ENCODE measurements at places on chromosomes 1 and 21.

GRCh38 chr1:233606813-233607212, 7.1 kb upstream of the KCNK1 start:
- no peak for DNase-seq

- DNase-seq = no peak
These were observed 5.0 kb downstream of the C1orf226 start for GRCh38 chr1:162386292-162387225.

GRCh38 chr1:179474713-179475112, 101.0 kb downstream of the NPHS2 start:
- DNase-seq = no peak

GRCh38 chr21:41098076-41098475, 69.9 kb upstream of the BACE2 start:
- no peak for DNase-seq

GRCh38 chr1:176994931-176995596, 169.4 kb downstream of the ASTN1 start:
- no peak for DNase-seq

GRCh38 chr1:14238472-14239307, 359.8 kb upstream of the KAZN start:
- DNase-seq = no peak

- no peak for DNase-seq
These were observed 385.6 kb downstream of the PTPRU start for GRCh38 chr1:29621826-29622435.

GRCh38 chr21:14438211-14438610, 55.3 kb upstream of the HSPA13 start:
- no peak for DNase-seq

DNA sequence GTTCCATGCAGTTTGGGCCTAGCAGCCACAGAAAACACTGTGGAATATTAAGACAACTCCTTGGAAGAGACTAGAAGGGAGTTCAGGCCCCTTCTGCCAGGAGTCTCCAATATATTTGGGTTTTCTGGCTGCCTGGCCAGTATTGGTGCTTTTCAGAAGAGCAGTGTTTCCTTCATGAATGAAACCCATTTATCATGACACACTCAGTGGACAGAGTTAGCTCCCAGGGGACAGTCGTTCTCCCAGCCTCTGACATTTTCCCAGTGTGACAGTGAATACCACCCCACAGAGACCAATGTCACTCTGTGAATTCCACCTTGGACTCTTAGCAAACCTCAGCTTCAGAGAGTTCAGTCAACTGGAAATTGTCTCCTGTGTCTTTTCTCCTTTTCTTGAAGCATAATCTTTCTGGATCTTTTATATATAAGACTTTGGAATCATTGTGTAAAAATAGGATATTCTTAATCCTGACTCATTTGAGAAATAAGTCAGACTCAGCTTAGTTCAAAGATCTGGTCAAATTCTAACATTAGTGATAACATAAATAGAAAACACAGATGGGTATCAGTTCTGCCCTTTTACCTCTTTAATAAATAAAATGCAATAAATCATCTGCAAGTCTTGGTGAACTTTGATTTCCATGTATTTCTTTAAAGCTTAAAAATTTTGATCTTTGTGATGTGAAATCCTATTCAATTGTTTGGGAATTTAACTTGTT, 40.4 kb downstream of the GNG12 start:
- DNase-seq = no peak

- no peak for DNase-seq
These were observed 48.6 kb downstream of the ACOT7 start for GRCh38 chr1:6345009-6345408.

GRCh38 chr1:61323681-61324328, 241.4 kb downstream of the NFIA start:
- DNase-seq = no peak

GRCh38 chr1:227906550-227907071, 41.1 kb downstream of the WNT9A start:
- no peak for DNase-seq

DNA sequence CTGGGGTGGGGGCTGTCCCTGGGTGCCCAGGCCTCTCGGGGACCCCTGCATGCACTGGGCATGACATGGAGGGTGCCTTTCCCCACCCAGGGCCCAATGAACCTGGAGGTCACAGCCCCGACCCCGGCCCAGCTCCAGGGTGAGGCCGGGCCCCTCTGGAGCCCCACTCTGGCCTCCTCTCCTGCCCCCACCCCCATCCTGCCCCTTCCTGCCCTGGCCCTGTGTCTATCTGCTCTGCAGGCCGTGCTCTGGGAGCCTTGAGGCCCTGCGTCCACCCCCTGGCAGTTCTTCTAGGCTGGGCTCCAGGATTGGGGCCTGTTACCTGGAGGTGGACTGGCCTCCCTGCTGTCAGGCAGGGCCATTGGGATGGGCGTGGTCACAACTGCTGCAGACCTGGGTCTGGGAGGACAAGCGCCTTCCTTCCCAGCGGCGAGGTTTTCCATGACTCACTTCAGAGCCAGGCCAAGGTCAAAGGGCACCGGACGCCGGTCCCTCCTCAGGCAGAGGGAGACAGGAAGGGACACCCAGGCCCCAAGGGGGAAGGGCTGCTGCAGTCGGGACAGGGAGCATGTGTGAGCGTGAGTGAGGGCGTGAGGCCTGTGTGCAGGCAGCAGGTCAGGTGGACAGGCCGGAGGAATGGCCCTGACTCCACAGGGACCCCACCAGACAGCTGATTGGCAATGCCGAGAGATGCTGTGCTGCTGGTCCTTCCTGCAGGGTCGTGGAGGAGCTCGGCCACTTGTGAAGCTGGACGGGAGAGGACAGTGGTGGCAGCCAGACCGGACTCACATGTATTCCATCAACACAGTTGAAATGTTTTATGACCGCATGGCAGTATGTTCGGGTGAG, 31.1 kb upstream of the POFUT2 start:
- no peak for DNase-seq

DNA sequence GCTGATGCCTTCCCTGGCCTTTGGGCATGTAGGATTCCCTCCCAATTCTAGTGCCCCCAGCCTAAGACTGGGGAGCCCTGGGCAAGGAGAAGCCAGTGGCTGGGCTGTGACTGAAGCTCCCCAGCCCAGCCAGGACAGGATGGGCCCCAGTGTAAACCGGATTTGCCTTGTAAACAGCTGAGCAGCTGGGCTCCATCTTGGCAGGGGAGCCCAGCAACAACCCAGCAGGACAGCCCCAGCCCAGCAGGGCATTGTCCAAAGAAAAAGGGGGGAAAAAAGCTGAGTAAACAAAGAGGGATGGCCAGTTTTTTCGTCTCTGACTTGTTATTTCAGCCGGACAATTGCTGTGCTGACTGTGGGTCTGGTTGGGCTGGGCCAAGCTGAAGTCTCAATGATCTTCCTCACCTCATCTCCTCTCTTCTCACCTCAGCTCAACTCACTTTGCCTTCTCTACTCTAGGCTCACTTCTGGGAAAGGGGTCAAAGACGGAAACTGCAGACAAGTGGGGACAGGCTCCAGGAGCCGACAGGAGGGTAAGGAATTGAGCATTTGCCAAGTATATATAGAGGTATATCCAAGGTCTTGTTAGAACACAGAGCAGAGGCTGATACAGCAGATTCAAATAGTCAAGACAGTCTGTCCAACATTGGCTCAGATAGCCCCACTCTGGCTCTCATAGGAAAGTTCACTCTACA, 97.7 kb downstream of the TMEM53 start:
- no peak for DNase-seq

- no peak for DNase-seq
These were observed 29.9 kb upstream of the ERRFI1 start for GRCh38 chr1:8055973-8056372.

GRCh38 chr1:160953030-160953429, 1.6 kb downstream of the ITLN2 start:
- DNase-seq = no peak

GRCh38 chr1:18108299-18109057, 880 bp downstream of the IGSF21 start:
- no peak for DNase-seq

- DNase-seq = no peak
These were observed 15.3 kb downstream of the SYF2 start for GRCh38 chr1:25217015-25217414.

GRCh38 chr1:179870870-179871269, 6.7 kb downstream of the TOR1AIP2 start:
- DNase-seq = no peak

GRCh38 chr1:210754878-210755665, 378.9 kb downstream of the KCNH1 start:
- peak; percentile 46 for DNase-seq

- no peak for DNase-seq
These were observed 2.2 kb upstream of the SPRR4 start for GRCh38 chr1:152968248-152968647.

DNA sequence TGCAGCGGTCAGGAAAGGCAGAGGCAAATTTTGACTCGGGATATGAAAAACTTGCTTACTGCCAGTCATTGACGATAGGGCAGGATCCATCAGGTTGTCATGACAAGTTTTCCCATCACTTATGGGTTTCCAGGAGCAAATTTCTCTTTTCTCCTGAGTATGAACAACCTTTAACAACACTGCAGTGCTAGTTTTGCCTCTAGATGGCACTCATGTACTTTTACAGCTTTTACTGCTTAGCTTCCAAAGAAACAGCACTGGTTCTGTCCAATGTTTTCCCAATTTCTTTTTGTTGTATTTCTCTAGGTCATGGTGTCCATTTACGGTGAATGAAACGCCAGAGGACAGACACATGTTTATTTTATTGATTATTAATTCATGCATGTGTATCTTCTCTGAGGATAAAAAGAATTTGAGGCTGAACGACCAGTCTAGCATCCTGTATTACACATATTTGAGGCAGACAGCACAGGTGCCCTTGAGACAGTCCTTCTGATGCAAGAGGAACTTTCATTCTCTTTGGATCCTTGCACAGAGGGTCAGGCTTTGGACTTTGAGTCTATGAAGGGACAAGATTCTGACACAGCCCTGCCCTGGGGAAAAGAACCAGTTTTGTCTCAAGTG, 112.3 kb upstream of the TRABD2B start:
- DNase-seq = no peak

- no peak for DNase-seq
These were observed 16.0 kb downstream of the MORN1 start for GRCh38 chr1:2375246-2375922.

- DNase-seq = no peak
These were observed 45.3 kb upstream of the SLC5A9 start for GRCh38 chr1:48177257-48177656.

DNA sequence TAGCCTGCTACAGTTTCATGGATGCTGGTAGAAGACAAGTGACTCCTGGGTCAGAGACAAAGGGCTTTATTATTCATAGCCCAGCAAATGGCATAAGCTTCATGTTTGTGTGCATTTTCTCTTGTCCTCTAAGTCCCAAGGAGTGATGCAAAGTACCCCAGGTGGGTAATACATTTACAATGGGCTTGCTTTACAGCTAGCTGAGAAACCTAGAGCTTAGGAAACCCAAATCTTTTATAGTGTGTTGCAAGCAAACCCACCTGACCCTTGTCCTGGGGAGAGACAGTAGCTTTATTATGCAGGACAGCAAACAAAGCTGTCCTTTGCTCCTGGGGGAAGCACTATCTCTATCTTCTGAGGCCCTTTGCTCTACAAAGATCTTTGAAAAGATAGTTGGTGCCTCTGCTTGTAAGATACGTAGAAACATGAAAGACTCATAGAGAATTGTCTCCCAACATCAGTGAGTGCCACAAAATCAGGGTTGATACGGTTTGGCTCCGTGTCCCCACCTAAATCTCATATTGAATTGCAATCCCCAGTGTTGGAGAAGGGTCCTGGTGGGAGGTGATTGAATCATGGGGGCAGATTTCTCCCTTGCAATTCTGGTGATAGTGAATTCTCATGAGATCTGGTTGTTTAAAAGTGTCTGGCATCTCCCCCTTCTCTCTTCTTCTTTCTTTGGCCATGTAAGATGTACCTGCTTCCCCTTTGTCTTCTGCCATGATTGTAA, 315.8 kb upstream of the USP24 start:
- DNase-seq = no peak

GRCh38 chr1:48560116-48560515, 88.1 kb upstream of the SPATA6 start:
- DNase-seq = no peak

- no peak for DNase-seq
These were observed 127.5 kb upstream of the DNAH14 start for GRCh38 chr1:224801844-224802490.

GRCh38 chr1:31483012-31483946, 70.3 kb downstream of the SERINC2 start:
- no peak for DNase-seq

Measured in mesothelial cell of epicardium (in vitro differentiated cells).